Naive thymus-derived CD8-positive, alpha-beta T cell (primary cell): ENCODE measurements at places on chromosomes 7 and 10.

GRCh38 chr7:92917230-92917629 lies 80.9 kb upstream of the CDK6 start:
- no peak for DNase-seq

GRCh38 chr7:89002981-89003956 lies 207.7 kb upstream of the TEX47 start:
- DNase-seq = no peak

DNA sequence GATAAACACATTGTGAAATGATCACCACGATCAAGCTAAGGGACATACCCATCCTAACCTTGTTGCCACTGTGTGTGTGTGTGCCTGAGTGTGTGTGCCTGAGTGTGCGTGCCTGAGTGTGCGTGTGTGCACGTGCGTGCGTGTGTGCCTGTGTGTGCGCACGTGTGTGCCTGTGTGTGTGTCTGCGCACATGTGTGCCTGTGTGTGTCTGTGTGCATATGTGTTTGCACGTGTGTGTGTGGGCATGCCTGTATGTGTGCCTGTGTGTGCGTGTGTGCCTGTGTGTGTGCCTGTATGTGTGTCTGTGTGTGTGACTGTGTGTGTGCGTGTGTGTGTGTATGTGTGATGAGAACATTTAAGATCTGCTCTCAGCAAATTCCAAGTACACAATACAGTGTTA lies 244.1 kb upstream of the DPP6 start:
- DNase-seq = no peak

GRCh38 chr7:96532428-96532935 lies 177.2 kb downstream of the SEM1 start:
- no peak for DNase-seq

DNA sequence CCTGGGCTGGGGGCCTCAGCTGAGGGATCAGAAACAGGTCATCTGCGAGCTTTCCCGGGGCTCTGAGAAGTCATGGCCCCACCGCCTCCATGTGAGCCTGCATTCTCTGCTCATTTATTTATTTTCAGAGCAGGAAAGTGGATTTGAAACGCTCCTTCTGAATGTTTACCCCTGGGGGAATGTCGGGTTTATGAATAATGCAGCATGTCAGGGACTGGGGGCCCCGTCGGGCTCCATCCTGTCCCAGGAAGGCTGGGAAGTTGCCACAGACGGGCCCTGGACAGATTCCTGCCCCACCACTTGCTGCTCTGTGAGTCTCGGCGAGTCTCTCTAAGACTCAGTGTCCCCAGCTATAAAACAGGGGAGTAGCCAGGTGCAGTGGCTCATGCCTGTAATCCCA lies 11.9 kb upstream of the GTF2IRD1 start:
- DNase-seq = no peak

- DNase-seq = no peak
Observed at GRCh38 chr10:118944959-118945633, 84.4 kb upstream of the NANOS1 start.

DNA sequence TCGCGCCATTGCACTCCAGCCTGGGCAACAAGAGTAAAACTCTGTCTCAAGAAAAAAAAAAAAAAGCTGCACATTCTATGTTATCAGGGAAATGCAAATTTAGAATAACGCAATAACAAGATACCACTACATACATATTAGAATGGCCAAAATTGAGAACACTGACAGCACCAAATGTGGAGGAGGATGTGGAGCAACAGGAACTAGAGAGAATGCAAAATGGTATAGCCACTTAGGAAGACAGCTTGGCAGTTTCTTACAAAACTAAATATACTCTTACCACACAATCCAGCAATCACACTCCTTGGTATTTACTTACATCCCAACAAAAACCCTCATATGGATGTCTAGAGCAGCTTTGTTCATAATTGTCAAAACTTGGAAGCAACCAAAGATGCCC lies 76.8 kb downstream of the ALOX5 start:
- no peak for DNase-seq

DNA sequence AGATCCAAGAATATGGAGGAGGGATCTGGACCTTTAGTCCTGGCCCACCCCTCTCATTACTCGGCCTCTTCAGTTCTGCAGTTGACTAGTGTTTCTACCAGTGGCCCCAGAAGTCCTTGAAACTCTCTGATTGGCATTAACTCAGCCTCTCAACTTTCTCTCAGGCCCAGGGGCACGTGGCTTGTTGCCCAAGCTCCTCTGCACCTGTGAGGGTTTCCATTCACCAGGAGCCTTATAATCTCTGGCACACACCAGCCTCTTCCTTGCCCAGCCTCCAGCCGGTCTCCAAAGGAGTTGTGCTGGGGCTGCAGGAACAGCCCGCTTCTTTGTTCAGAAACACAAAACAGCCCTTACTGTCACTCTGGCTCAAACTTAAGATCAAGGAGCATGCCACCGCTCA lies 47.6 kb upstream of the ZPBP start:
- no peak for DNase-seq

DNA sequence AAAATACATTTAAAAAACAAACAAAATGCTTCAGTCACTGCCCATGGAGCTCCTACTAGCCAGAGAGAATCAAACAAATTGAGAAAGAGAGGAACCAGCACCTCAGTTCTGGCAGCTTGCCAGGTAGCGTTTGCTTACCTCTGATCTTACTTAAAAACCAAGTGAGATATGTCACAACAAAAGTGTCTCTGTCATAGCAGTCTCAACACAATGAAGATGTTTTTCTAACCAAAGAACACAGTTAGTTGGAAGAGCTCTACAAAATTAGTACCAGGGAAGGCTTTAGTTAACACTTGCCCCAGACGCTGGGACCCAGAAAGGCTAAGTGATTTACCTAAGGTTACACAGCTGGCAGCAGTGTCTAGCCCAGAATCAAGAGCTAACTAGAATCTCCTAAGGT lies 3.4 kb downstream of the DOCK4 start:
- DNase-seq = no peak

DNA sequence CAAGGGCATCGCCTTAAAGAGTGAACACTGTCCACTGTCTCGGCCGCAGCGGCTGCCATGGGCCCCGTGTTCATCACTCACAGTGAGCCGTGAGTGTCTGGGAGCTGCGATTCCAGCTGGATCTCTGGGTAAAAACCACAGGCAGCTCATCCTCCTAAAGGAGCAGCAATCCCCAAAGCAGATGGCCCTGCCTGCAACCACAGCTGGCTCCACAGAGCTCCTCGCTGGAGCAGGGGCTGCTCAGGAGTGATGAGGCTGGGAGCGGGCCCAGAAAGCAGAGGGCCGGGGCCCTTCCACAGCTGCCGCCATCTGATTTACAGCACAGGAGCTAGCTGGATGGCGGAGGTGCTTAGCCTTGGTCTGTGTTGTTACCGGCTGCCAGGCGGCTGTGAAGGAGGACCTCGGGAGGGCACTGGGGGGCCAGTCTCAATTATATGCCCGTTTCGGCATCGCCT lies 6.6 kb upstream of the TMEM184A start:
- no peak for DNase-seq

DNA sequence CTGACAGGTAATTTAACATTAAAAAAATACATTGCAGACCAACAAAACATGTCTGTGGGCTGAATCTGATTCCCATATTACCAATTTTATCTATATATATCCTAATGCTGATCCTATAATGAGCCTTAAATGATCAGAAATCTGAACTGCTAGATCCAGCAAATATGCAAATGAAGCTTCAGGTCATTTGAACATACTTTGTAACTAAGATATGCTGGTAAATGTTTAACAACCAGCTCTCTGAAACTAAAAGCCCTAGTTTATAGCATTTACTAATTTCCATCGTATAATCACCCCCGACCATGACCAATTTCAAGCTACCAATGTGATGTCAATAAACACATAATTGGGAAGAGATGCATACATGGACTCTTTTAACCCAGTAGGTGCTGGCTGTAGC lies 42.1 kb downstream of the PANK1 start:
- no peak for DNase-seq

DNA sequence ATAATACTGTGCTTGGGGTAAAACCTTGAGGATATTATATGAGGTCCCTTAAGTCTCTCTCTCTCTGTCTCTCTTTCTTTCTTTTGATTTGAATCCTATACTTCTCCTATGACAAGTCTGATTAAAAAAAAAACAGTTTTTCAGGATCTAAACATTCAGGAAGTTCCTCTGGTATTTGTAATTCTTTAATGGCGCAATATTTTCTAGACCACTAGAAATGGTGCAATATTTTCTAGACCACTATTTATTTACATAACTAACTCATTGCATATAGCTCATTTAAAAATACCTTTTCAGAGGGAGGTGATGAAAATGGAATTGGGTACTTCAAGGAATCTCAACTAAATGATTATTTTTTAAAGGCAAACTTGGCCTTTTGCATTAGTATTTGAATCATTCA lies 1235.3 kb downstream of the GATA3 start:
- no peak for DNase-seq

- no peak for DNase-seq
Observed at GRCh38 chr10:118950190-118950680, 79.3 kb upstream of the NANOS1 start.

GRCh38 chr7:151540146-151540545 lies 20.5 kb upstream of the RHEB start:
- DNase-seq = no peak

GRCh38 chr7:20310963-20311742 lies 19.5 kb upstream of the ITGB8 start:
- DNase-seq = no peak

DNA sequence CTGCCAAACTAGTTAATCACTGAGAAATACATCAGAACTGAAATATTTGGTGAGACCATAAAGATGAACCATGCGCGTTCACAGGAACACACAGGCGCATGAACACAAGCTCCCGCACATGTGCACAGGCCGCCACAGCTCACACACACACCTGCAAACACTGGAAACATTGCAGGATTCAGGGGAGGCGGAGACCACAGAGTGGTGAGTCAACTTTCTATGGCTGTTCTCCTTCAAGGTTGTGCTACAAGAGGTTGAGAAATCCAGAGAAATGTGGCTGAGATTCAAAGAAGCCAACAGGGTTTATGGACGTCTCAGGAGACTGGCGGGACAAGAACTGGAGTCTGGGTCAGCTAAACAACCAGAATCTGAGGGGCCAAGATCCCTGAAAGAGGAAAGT lies 17.8 kb downstream of the ESYT2 start:
- peak; percentile 19 for DNase-seq

DNA sequence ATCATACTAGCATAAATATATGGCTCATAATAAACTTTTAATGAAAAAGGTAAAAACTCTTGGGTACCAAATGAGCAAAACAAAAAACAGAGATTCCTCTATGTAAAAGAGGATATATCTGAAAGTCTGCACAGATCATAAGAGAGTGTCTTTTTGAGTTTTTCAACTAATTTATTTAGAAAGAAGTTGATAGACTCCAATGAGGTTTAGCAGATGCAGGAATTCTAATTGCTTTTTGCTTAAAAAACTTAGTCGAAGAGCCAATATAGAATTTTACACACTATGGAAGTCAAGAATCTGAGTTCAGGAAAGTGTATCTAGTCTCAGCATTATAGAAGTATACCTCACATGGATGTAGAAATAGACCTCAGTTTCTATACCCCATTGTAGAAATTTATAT lies 3.4 kb upstream of the MLLT10 start:
- no peak for DNase-seq

- no peak for DNase-seq
Observed at GRCh38 chr7:13725591-13725990, 263.9 kb downstream of the ETV1 start.

DNA sequence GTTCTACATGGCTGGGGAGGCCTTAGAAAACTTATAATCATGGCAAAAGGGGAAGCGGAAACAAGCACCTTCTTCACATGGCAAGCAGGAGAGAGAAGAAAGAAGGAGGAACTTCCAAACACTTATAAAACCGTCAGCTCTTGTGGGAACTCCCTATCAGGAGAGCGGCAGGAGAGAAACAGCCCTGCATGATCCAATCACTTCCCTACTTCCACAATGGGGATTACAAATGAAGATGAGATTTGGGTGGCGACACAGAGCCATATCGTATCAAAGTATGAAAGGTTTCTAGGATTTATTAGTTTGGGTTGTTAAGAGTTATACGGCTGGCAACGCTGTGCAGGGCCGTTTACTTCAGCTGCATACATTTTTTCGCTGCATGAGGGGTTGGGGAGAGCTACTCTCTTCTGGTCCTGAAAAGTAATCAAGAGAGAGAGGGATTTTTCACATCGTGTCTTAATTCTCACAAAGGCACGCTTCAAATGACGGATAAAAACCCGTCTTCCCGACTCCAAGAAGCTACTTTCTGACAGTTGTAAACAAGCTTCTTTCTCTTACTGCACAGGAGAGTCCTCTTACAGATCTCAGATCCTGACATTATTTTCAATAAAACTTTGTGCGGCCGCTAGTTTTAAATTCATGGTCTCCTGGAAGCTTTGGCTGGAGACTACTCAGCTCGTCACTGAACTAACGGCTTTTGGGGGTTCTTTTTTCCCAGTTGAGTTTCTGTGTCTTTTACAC lies 751 bp upstream of the GTPBP10 start:
- no peak for DNase-seq

GRCh38 chr10:91418416-91418815 lies 8.3 kb downstream of the HECTD2 start:
- DNase-seq = no peak

- DNase-seq = no peak
Observed at GRCh38 chr10:75403144-75403938, 1.8 kb upstream of the ZNF503 start.

GRCh38 chr10:6458814-6459213 lies 121.3 kb downstream of the PRKCQ start:
- no peak for DNase-seq

GRCh38 chr7:151936207-151936606 lies 20.0 kb upstream of the GALNTL5 start:
- DNase-seq = no peak

DNA sequence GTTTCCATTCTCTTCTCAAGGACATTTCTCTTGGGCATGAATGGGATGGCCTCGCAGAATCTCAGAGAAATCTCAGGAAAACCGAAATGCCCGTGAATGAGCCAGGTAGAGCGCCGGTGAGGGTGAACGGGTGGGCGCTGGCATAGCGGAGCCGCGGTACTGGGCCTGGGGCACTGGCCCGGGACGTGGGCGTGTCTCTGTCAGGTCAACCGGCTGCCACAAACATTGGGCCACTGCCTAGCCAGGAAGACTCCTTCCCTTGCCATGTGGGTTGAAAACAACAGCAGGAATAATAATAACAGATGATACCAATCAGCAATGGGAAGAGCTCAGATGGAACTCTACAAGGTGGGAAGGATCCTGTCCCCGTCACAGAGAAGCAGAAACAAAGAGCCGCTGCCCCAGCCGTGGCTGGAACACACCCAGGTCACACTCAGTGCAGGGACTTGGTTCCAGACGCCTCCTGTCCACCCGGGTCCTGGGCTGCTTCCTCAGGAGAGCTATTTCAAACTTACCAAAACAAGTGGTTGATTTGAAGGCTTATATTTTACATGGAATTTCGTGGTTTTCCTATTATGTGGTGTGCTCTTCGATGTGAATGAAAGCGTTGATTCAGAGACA lies 51.1 kb upstream of the EBF3 start:
- DNase-seq = no peak

DNA sequence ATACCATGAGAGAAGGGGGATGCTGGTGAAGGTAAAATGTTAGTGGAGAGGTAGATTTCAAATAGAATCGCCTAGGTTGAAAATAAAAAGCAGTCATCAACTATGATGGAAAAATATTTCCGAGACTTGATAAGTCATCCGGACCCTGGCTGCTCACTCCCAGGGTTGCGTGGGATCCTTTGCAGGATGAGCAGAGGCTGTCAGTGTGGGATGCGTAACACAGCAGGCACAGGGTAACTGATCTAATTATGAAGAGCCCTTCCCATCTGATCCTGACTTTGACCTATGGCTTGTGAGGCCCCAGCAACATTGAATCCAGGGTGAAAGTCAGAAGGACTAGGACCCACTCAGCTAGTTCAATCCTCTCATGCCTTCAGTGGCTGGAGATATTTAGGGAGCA lies 236.9 kb downstream of the DPP6 start:
- no peak for DNase-seq
